ENCODE measurements at places on chromosomes 2 and 18.

- no peak for DNase-seq
Observed at GRCh38 chr2:137175246-137175645, 409.9 kb downstream of the THSD7B start.

GRCh38 chr2:86139981-86140380 is 33.9 kb downstream of the PTCD3 start:
- no peak for DNase-seq

- DNase-seq, result no peak
Observed at GRCh38 chr2:113164930-113165585, 8.7 kb upstream of the PSD4 start.

DNA sequence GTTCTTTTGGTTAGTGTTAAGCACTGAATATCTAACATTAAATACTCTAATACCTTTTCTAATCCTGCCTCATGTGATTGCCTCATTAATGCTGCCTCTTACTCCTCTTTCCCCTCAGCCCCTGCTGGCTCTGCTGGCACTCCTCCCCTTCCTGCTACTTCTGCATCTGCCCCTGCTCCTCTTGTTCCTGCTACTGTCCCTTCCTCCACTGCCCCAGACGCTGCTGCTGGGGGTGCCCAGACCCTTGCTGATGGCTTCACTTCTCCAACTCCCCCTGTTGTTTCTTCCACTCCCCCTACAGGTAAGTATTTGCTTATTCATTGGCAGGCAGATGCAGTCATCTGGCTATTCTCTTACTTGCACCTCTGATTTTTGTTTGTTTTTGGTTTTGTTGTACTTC is 68.5 kb downstream of the ABI2 start:
- no peak for DNase-seq

- DNase-seq, result no peak
Observed at GRCh38 chr2:204357286-204357685, 188.0 kb upstream of the PARD3B start.

GRCh38 chr2:239262484-239263230 is 138.2 kb downstream of the HDAC4 start:
- DNase-seq, result no peak

DNA sequence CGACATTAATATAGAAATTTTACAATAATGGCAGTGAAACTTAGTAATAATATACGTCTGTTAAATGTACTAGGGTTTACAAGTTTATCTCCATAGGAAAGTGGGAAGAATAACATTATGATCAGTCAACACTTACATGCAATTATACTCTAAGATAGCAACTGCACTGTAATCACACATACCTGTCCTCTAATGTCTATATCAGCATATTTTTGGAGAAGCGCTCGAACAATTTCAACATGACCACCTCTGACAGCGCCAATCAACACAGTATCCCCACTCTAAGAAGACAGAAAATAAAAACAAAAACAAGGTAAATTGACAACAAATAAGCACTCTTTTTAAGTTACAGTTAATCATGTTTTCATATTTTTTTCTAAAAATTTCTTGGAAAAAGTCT is 37.2 kb downstream of the KIDINS220 start:
- no peak for DNase-seq

GRCh38 chr2:79210274-79210917 is 50.8 kb upstream of the REG3A start:
- no peak for DNase-seq

- DNase-seq, result no peak
Observed at GRCh38 chr2:104790100-104790811, 63.7 kb upstream of the POU3F3 start.

- DNase-seq, result no peak
Observed at GRCh38 chr2:102801098-102801718, 39.4 kb downstream of the TMEM182 start.

- no peak for DNase-seq
Observed at GRCh38 chr2:12493031-12493513, 223.7 kb upstream of the TRIB2 start.

DNA sequence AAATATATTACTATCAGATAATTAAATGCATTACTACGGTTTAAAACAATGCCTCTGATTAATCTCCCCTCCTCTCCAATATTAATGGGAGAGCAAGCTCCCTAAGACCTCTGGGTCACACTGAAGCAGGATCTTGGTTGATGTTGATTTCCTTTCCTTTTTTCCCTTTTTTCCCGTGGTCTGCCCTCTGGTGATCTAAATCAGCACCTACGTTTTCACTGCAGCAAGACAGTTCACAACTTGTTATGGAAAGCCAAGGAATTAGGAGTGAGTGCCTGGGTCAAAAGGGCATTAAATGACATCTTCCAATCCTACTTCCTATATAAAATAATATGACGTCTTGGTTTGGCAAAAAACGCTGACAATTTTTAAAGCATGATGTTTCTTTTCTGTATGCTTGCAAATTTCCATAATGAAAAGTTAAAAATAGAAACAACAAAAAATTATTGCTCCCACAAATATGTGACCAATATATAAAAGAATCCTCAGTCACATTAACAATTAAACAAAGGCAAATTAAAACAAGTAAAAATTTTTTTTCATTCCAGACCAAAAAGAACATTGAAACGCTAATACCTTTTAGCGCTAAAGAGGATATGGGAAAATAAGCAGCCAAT is 7.9 kb upstream of the CFAP36 start:
- DNase-seq, result no peak

- DNase-seq, result no peak
Observed at GRCh38 chr2:120134263-120134662, 88.9 kb downstream of the TMEM185B start.

- no peak for DNase-seq
Observed at GRCh38 chr2:96374211-96374951, 38.8 kb downstream of the NCAPH start.

GRCh38 chr2:74406035-74406434 is 15.4 kb downstream of the C2orf81 start:
- DNase-seq, result no peak

GRCh38 chr2:138028538-138028937 is 64.3 kb downstream of the HNMT start:
- DNase-seq, result no peak

DNA sequence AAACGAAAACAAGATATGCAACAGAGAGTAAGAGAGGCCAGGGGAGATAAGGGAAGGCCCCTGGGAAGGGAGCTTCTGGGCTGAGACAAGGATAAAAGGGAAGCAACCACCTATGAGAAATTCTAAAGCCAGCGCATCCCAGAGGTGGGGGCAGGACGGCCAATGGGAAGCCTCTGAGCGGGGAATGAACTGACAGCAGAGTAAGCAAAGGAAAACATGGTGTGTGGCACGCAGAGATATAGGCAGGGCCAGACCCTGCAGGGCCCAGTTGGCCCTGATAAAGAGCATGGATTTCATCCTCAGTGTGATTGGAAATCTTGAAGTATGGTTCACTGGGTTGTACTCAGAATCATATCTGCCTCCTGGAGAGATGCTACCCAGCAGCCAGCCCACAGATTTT is 78.7 kb downstream of the IRS1 start:
- no peak for DNase-seq

GRCh38 chr18:29397536-29397935 is 1220.6 kb upstream of the CDH2 start:
- DNase-seq, result no peak

DNA sequence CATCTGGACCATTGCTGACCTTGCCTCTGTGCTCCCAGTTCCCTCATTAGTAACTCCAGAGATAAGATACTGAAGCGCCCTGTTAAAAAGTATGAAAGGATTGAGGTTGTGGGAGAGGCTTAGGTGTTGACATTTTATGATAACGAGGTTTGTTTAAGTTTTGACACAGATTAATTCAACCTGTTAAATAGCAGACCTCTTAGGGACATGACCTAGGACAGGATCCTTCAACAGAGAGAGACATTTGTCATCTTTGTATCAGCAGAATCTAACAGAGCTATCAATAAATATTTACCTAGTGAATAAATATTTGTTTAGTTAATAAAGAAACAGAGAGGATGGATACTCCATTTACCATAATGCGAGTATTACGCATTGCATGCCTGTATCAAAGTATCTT is 99.5 kb downstream of the DCC start:
- no peak for DNase-seq

GRCh38 chr2:153106802-153107477 is 371.6 kb downstream of the RPRM start:
- no peak for DNase-seq

- DNase-seq, result no peak
Observed at GRCh38 chr2:141923657-141924056, 207.2 kb downstream of the LRP1B start.

- DNase-seq, result no peak
Observed at GRCh38 chr2:239802185-239802649, 222.9 kb downstream of the NDUFA10 start.

DNA sequence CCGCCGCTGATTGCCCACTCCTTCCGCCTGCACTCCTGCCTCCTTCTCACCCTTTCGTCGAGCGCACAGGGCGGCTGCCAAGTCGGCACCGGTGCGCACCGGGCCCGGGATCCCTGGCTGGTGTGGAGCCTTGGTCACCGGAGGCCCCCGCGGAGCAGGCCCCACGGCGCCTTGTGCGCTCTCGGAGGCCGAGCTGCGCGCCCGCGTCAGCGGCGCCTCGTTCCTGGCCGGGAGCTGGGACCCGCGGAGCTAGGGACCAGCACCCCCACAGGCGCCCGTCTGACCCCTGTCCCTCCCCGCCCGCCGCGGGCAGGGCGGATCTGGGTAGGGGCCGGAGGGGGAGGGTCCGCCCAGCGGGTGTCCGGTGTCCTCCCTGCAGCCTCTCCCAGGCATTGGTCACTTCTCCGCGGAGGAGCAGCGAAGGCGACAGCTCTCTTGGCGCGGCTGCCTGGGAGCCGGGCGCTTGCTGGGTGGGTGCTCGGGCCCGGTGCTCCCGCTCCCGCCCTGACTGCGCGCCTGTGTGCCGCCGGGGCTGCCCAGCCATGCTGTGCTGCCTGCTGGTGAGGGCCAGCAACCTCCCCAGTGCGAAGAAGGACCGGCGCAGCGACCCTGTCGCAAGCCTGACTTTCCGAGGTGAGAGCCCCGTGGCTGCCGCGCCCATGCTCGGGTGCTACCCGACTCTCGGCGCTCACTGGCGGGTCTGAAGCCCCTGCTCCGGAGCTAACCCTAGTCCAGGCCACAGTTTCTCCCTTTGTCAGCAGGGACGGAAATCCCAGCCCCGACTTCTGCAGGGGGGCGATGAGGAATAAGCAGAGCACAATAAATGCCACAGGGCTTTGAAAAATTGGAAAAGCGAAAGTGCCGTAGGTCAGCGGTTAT is 13.2 kb downstream of the DYSF start:
- no peak for DNase-seq

DNA sequence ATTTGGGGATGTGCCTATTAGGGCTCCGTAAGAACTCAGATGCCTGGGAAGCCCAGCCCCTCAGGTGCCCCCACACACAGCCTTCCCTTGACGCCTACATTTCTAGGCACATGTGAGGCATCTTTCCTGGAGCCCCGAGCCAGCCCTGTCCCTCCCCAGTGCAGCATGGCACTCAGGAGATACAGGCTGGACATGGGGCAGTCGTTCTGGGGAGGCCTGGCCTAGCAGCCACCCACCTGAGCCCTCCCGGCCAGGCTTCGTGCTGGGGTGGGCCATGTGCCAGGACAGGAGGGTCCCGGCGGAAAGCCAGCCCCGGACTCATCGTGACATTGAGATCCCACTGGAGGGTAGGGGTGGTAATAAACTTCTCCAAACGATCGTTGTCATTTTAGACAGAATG is 15.2 kb downstream of the BOK start:
- no peak for DNase-seq

DNA sequence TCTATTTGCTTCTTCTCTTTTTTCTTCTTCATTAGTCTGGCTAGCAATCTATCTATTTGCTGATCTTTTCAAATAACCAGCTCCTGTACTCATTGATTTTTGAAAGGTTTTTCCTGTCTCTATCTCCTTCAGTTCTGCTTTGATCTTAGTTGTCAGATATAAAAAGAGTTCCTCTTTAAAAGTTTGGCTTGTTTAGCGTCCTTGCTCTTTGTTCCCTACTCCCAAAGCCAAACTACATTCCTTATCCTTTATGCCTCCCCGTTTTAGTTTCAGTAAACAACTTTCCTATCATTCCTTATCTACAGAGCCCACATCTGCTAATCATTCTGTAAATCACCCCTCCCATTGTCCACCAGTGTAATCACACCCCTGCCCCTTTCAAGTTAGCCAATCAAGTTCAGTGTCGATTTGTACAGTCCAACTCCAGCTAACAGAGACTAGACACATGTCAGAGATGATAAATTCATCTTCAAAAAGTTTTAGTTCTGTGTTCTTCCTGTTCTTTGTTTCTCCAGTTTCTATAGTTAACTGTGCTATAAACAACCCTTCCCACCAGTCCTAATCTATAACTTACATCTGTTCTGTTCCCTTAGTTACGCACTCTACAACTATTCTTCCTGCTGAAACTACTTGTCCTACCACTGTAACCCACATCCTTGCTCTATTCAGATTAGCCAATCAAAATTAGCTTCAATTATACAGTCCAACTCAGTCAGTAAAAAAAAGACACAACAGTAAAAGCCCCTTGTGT is 44.4 kb downstream of the TFPI start:
- DNase-seq, result no peak

GRCh38 chr2:232342635-232343565 is 35.7 kb upstream of the ALPP start:
- DNase-seq, result no peak

GRCh38 chr18:40485318-40485717 is 1469.7 kb upstream of the PIK3C3 start:
- DNase-seq, result no peak

Measured in activated CD8-positive, alpha-beta memory T cell treated with anti-CD3 and anti-CD28 coated beads for 1 hour (primary cell).